ENCODE measurements at places on chromosomes 4 and X. TPM values are rescaled to one million over a fixed set of nuclear protein-coding genes. Genes with fewer than 3 reads are reported as not detected.
A peak's percentile ranks its signal among the peaks of the same experiment; 100 is the strongest.

DNA sequence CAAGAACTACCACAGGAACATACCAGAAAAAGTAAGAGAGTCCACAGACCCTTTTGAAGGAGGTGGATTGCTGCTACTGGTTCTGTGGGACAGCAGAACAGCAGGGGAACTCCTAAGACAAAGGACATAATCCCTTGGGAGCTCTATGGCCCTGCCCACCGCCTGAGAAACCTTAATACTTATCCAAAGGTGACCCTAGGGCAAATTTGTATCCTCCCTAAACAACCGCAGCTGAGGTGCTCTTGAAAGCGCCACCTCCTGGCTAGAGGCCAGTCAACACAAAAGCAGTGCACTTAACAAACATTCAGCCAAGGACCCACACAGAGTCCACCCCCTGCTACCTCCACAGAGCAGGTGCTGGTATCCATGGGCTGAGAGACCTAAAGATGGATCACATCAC lies 136.8 kb downstream of the ADAM29 start:
- no peak for DNase-seq

The GPR82 gene
- total RNA-seq = not detected

The ARAP2 gene
- total RNA-seq = 12.0 TPM

- peak; percentile 70 for DNase-seq
Measured at GRCh38 chr4:105978684-105979296, 83.5 kb downstream of the NPNT start.

DNA sequence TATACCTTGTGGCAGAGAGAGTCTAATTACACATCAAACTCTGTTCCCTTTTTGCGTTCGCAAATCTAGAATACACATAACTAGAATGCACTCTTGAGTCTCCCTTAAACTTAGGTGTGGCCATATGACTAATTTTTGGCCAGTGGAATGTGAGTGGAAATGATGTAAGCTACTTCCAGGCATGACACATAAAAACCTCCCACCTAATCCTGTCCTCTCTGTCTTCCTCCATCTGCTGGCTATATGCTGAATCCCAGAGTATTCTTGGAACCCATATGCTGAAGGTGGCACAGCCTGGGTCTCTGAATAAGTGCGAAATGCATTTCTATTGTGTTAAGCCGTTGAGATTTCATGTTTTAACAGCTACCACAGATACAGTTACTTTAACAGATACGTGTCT lies 269.9 kb upstream of the NRK start:
- DNase-seq = peak; percentile 84

- no peak for DNase-seq
Measured at GRCh38 chr4:61762722-61763627, 562.8 kb downstream of the ADGRL3 start.

DNA sequence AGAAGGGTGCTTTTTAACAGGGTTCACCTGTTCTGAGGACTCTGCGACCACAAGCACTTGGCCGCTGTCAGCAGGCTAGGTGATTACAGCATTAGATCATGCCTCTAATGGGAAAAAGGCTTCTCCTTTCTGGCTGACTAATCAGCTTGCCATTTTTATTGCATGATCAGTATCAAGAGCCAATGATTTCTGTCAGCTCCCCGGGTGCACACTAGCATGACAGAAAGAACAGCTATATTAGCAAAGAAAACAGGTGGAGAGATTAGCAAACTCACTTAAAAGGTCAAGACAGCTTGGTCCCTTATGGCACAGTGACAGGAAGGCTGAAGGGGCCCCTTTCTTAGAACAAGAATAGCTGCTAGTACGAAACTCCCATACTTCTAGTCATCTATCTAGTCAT lies 170.0 kb downstream of the SMIM20 start:
- peak; percentile 77 for DNase-seq

- peak; percentile 47 for DNase-seq
Measured at GRCh38 chr4:147782087-147782781, 50.3 kb downstream of the ARHGAP10 start.

DNA sequence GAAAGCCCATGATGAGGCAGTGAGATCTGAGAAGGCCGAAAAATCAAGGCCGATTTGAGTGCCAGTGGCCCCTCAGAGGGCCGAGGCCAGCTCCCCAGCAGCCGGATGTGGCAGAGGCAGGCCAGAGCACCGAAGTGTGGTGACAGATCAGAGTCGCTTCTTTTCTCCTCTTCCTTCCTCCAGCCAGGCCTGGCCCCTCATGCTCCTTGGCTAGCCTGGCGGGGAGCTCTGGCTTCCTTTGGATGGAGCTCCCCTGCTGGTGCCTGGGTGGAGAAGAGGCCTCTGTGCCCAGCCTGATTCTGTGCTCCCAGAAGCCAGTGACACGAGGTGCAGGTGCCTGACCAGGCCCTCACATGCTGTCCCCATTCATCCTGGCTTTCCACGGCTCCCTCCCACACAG lies 127.2 kb upstream of the PABPC4L start:
- no peak for DNase-seq

- no peak for DNase-seq
Measured at GRCh38 chr4:159293811-159294515, 191.1 kb downstream of the RAPGEF2 start.

The RTL3 gene
- total RNA-seq = not detected

The CSAG3 gene
- not detected for total RNA-seq

DNA sequence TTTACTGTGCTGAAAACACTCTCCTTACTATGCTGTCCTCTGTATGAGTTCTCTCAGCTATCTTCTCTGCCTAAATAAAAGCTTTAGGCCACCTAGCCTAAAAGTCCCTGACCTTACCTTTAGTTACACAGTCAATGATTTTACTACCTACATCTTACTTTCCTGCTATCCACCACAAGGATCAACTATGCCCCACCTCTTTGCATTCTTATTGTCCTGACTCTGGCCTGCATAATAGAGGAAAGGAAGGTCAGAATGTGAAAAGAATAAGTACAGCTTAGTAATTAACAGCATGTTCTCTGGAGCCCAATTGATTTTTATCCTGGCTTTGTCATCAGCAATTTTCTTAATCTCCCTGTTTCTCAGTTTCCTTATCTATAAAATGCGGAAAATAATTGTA lies 1257.8 kb downstream of the RPA4 start:
- DNase-seq = no peak

DNA sequence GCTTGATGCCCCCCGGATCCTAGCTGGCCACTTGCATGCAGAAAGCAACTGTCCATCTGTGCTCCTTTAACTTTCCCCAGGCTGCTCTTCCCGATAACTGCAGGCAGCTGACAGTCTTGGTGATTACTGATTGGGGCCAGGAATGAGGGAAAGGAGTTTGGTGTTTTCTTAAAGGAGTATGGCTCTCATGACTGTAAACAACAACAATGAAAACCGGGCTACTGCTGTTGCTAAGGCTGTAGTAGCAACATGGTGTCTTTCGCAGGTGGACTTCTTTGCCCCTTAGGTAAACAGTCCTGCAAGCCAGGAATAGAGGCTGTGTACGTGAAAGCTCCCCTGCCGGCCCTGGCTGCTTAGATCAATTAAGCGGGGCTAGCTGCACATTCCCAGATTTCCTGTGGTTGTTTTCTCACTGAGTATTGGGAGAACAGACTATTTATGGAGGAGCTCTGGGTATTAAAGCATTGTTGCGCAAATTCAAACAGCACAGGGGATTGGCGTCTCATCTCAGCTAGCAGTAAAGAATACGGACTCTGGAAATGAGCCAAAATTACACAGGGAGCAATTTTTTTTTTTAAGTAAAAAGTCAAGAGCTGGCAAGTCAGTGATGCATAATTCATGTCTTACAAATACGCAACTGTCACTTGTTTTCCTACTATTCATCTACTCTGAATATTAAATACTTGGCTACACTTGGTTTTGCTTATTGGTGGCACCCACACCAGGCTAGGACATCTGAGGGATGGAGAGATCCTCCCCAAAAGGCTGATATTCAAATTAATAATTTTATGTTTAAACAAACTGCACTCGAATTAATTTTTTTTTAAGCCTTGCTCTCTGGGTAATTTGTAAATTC lies 61.6 kb upstream of the NAP1L5 start:
- DNase-seq = peak; percentile 54

- DNase-seq = no peak
Measured at GRCh38 chr4:95850161-95850560, 10.3 kb downstream of the PDHA2 start.

GRCh38 chr4:44670506-44671199 lies 7.6 kb upstream of the GUF1 start:
- DNase-seq = no peak

DNA sequence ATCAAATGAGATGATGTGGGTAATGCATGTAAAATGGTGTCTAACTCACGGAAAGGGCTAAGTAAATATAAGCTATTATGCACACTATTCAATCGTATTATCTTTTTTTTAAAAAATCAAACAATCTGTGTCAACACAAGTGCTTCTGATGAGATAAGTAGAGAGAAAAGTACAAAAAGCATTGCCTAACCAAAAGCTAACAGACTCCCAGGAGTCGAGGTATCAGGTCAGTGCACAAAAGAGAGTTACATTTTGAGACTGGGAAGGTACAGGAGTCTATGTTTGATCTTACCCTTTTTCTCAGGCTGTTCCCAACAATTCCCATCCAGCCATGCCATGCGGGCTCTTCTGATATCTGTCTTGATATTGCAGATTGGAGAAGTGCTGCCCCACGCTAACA lies 203.3 kb upstream of the ZIC3 start:
- no peak for DNase-seq

- DNase-seq = no peak
Measured at GRCh38 chrX:29661290-29661689, 554.1 kb upstream of the MAGEB2 start.

The GPR173 gene
- 1.3 TPM for total RNA-seq

DNA sequence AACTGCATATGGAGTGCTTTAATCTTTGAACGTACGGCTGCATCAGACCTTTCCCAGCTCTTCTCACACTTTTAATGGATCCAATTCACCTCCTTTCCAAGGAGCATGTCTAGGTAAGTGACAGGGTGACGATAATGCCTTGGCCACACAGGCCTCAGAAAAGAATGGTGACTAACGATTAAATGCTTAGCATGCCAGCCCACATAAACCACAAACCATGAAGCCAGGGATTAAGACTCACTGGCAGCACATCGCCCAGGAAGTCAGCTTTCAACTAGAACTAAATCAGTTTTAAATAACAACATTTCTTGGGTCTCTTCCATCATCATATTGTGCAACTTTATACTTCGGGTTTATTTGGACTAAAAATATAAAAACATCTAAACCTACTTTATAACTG lies 28.7 kb downstream of the INPP4B start:
- DNase-seq = peak; percentile 93

The LDB2 gene
- not detected for total RNA-seq

The TMEM128 gene
- 31.5 TPM for total RNA-seq

- no peak for DNase-seq
Measured at GRCh38 chr4:1591107-1591506, 93.0 kb downstream of the FAM53A start.

- DNase-seq = no peak
Measured at GRCh38 chr4:16123356-16124084, 39.7 kb upstream of the PROM1 start.

DNA sequence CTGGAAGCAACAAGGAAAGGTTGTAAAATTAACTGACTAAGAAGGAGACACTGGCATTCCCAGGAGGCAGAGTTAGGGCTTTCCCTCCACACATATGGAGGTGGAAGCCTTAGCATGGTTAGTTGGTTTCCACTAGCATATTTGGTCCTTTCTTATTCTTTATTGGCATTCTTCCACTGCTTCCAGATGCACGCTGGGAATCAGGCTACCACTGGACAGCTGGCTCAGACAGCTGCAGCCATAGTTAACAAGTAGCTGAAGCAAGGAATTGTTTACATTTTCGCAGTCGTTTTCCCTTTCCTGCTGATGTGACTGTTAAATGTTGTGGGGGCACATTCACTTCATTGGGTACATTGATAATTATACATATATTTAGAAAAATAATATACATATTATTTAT lies 169.2 kb downstream of the GRIA2 start:
- no peak for DNase-seq

GRCh38 chr4:55723403-55723802 lies 87.3 kb upstream of the NMU start:
- no peak for DNase-seq

DNA sequence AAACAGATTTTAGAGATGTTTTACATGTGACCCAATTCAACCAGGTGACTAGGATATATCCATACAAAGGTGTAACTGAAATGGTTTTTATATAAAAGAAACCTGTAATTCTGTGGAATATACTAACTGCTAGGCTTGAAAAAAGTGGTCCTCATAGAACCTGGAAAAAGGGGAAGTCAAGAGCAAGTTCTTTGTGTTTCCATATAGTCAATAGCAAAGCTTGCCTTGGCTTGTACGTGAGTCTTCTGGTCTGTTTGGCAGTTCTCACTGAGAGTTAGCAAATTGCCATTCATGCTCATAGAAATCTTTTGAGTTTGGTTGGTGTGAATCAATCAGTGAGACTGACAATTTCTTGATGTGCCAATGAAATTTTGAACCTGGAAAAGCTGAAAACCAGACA lies 79.4 kb upstream of the SMIM10 start:
- DNase-seq = no peak

DNA sequence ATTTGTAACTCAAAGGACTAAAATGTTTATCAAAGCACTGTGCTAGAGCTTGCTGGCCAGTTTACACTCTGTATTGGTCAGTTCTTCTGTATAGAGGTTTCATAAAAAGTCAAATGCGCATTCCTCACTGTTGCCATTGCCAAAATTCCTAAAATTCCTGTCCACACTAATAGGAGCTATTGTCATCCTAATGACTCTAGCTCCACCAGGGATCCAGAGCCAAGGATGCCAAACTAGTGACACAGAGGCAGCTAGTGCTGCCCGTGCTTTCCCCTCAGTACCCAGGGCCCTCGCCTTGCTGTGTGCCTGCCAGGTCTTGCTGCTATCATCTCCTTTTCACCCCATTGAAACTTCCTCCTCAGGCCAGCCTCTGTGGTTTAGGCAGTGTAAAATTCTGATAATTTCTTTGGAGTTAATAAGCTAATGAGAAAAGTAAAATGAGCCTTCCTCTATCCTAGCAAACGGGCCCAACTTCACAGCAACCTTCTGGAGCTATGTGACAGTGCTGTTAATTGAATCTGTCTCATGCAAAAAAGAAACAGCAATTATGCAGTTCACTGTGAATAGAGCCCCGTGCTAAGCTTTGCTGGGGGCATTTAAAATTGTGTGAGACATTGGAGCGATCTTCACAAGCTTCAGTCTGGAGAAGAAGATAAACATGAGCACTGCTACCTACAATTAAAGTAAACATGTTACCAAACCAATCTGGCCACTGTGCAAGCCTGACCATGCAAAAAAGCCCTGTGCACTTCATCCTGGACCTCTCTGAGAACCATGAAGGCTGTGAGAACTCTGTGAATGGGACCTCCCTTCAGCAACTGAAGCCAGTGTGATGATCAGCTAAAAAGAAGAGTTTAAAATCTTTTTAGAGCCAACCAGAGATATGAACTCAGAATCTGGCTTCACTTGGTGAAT lies 43.1 kb upstream of the FGF2 start:
- DNase-seq = peak; percentile 77

- peak; percentile 19 for DNase-seq
Measured at GRCh38 chrX:39972340-39972739, 125.4 kb downstream of the BCOR start.

- DNase-seq = no peak
Measured at GRCh38 chr4:82975792-82976191, 34.8 kb downstream of the LIN54 start.

The UBA6 gene
- total RNA-seq = 83.1 TPM

The PHEX gene
- total RNA-seq = 0.69 TPM
